ENCODE measurements at places on chromosomes 3 and 15.
A peak's percentile ranks its signal among the peaks of the same experiment; 100 is the strongest.

- DNase-seq, result no peak
Observed at GRCh38 chr3:190695994-190696393, 166.5 kb downstream of the GMNC start.

DNA sequence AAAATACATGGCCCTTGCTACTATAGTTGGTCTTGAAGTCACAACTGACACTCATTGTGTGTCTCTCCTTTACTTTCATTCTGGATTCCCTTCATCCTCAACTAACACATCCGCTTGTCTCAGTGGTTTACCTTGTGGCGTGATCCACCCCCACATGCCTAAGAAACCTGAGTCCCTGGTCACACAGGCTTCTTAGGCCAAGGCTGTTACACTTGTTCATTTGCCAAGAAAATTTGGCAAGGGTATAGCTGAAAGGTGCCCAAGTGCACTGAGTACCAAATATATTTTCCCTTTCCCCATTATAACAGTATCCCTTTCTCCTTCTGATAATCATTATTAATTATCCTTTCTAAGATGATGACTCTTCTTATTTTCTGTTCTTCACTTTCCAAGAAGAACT, 207.6 kb upstream of the STAC start:
- DNase-seq, result no peak

DNA sequence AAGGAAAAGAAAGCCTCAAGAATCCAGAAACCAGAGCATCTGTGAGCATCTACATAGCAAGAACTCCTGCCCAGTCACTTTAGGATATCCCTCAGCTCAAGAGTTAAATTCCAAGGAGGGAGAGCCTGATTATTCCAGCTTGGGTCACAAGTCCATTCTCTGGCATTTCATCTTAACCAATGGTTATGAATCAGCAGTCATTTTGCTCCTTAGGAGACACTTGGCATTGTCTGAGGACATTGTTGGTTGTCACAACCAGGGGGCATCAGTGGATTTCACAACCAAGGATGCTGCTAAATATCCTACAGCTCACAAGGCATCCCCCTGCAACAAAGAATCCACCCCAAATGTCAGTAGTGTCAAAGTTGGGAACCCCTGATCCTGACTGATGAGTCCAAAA, 51.0 kb upstream of the LMCD1 start:
- DNase-seq, result no peak

GRCh38 chr15:66698318-66698961, 3.6 kb upstream of the SMAD6 start:
- DNase-seq, result peak; percentile 35

DNA sequence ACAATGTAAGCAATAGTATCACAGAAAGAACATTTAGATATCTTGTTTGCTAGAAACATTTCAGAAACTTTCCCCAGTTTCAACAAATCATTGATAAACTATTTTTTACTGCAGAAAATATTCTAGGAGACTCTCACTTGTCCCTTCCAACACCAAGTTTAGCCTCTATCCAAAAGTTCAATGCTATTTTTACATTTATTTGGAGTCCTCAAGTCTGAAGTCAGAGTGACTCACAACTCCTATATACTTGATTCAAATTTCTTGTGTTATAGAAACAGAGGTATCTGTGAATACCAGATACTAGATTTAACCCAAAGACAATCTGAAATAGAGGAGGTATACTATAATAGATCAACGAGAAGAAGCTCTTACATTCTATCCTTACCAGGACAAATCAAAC, 49.6 kb downstream of the RFX7 start:
- no peak for DNase-seq

- DNase-seq, result no peak
Observed at GRCh38 chr3:99413504-99413903, 224.9 kb upstream of the COL8A1 start.

DNA sequence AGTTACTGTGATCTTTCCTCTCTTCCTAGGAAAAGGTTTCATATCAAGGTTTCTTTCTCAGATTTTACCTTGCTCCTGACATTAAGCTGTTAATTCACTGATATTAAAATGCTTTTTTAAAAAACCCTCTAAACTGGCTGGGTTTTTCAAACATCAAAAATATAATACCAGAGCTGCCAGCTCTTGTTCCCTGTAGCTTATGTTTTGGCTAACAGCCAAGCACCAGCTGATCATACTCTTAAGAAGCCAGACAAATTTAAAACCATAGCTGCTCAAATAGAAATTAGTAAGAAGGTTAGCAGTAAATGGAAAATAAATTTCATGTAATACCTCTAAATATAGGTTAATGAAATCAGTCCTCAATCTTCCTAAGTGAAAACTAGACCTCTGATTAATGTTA, 657.5 kb downstream of the GRM7 start:
- DNase-seq, result no peak

DNA sequence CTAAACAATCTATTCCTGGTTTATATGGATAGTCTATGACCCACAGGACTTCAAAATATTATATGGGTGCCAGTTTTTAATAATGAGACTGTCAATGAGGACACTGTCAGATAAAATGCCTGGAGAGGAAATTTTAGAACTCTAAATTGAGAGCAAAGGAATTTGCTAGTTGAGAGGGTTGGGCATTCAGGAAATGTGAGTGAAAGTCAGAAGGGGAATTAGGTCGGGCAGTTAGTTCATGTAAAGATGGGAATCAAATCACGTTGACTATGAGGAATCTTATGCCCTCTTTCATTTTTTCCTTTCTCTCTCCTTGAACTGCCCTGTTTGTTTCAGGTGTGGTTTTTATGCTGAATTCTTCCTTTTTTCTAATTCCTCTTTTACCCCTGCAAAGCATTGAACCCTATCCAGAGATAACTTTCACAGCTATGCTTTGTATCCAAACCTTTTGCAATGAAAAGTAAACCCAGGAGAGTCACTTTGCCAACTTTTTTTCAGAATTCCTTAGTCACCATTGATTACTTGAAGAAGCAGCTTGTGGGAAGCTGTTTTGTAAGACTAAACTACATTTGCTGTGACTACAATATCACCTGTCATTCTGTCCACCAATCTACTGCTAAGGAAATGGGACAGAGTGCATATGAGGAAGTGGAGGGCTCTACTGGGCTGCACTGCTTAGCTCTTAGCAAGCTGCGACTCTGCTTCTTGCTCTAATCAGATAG, 27.8 kb downstream of the CHP1 start:
- DNase-seq, result no peak

DNA sequence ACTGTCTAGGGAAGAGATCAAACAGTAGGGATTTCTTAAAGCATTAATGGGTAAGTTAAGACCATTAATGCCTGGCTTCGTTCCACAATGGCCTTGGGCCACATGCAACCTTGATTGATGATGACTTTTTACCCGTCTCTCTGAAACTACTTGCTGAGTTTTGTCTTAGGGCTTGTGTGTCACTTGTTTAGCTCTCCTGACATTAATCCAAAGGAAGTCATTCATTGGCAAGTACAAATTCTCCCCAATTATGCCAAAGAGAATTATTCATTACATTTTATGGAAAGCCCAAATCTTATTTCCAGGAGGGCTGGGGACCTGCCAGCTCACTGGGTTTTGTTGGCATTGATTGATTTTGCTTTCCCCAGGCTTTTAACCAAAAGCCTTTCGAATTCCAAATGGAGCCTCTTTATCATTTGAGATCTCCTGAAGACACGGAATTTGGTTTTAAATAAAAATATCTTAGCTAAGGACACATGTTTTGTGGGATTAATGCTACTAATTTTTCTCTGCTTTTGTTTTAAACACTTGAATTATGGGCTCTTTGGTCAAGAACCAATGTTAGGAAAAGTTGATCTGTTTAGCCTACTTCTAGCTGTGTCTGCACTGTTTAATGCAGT, 40.7 kb downstream of the SERPINI1 start:
- no peak for DNase-seq

DNA sequence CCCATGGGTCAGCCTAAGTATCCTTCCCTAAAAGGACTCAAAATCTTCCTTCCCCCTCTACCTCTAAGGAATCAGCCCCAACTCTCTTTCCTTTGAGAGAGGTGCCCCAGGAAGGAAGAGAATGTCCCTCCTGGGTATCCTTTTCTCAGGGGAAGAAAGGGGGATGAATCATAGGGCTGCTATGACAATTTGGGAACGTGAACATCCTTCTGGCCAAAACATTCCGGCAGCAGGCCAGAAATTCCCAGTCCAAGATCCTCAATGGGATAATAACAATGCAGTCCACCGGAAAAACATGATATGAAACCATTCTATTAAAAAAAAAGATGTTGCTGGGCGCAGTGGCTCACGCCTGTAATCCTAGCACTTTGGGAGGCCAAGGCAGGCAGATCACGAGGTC, 50.8 kb upstream of the CACNA2D3 start:
- DNase-seq, result no peak

Measured in activated CD8-positive, alpha-beta T cell treated with anti-CD3 and anti-CD28 coated beads for 36 hours (primary cell).